ENCODE measurements at places on chromosomes 2 and 18.
A peak's percentile ranks its signal among the peaks of the same experiment; 100 is the strongest.

GRCh38 chr2:148013876-148014275 lies 6.7 kb downstream of the ORC4 start:
- DNase-seq: no peak

GRCh38 chr2:80711915-80712314 lies 407.4 kb upstream of the LRRTM1 start:
- DNase-seq: no peak

- DNase-seq: no peak
Measured at GRCh38 chr2:68716604-68717304, 17.9 kb upstream of the ARHGAP25 start.

DNA sequence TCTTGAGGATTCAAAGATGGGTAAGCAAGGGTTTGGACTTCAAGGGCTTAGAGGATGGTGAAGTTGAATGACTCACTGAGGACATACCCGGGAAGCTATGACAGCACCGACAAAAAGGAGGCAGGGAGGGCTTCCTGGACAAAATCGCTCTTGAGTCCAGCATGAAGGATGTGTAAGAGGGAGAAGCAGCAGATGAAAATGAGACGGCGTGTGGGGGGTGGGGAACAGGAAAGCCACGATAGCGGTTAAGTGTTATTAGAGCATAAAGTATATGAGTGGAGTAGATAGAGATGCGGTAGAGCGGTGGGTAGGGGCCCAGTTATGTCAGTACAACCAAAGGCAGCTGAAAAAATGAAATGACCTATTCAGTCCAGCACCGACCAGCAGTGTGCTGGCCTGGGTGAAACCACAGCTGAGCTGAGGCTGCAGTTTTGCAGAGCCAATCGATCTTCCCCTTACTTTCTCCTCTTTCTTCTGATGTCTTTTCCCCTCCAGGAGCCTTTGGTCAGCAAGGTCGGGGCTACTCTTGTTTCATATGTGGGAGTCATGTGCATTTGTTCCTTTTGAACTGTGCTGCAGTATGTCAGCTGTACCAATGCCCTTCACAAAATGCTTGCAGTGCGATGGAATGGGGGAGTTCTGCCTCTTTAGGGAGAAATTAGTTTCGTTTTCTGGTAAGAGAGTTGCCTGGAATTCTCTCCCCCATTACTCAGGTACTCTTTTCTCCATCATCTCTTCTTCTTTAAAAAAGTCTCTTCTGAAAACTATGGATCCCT lies 2.0 kb upstream of the THUMPD2 start:
- DNase-seq: no peak

- DNase-seq: no peak
Measured at GRCh38 chr2:233426619-233427342, 72.5 kb downstream of the DGKD start.

DNA sequence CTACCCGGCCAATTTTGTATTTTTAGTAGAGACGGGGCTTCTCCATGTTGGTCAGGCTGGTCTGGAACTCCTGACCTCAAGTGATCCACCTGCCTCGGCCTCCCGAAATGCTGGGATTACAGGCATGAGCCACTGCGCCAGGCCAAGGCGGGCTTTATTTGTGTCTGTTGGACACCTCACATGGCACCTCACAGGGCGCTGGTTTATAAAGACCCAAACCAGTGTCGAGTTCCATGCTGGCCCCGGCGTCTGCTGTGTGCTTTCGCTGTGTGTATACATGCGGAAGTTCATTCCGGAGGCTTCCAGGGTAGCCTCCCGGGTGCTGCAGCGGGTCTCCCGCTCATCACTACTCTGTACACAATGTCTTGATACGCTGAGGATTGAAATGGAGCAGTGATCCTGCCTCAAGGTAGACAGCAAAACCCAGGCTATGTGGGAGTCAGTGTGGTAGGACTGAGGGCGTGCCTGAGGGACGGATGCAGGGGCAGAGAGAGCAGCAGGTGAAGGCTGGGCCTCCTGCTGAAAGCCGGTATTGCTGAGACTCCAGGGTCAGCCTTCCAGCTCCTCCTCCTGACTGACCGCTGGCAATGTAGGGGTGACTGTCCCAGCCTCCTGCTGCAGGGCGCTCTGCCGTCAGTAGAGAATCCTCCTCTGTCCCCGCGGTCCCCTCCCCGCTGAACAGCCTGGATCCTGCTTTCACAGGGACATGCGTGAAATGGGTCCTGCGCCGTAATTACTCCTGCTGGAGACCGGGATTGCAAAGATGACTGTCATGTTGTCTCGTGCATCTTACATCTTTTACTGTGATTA lies 22.7 kb downstream of the LDLRAD4 start:
- DNase-seq: no peak

DNA sequence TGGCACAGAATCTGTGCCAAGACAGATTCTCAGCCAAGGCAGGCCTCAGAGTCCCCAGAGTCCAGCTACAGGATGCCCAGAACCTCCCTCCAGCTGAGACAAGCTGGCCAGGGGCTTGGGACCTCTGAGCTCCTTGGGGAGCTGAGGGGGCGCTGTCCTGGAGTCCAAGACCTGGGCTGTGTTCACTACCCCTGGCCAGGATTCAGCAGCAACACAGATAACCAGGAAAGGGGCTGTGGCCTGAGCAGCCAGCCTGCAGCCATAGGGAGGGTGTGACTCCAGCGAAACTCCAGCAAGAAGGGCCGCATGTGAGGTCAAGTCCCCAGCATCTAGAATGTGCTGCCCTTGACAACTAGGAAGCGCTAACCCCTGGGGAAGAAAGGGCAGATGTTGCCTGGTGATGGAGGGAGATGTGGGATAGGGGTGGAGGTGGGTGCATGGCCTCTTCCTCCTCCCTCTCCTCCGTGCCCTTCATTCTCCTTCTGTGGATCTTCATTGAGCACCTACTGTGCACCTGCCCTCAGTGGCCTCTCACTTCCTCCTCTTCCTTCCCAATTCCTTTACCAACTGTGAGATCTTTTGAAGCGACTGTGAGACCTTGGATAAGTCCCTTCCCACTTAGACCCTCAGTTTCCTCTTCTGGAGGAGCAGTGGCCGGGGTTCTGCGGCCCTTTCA lies 7.7 kb upstream of the ARID5A start:
- no peak for DNase-seq

- DNase-seq: no peak
Measured at GRCh38 chr2:26993768-26994167, 23.3 kb downstream of the MAPRE3 start.

GRCh38 chr2:111950236-111950635 lies 51.8 kb downstream of the MERTK start:
- no peak for DNase-seq

DNA sequence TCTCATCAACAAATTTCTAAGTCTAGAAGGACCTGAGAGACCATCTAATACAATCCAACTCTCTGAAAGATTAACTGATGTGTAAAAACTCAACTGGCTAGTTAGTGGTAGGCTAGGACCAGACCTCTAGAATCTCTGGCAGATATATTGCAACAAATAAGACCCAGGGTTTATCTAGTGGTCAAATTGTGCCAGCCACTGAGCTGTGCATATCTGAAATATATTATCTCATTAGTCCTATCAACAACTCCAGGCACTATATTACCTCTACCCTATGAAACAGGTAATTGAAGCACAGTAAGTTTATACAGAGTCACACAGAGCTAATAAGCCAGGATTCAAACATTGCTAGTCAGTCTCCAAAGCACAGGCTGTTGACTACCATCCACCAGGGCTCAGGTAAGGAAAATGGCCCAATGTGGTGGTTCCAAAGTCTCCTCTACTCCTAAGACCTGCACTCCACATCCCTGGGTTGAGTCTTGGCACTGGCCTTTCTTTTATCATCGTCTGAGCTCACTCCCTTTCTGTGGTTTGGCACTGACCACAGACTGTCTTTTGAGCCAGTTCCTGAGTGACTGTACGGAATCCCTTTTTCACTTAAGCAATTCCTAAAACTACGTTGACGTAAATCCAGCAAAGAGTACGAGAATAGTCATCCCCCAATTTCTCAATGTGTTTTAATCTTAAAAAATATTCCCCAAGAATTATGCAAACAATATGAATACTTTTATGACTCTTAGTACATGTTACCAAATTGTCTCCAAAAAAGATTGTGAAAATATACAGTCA lies 11.9 kb upstream of the PID1 start:
- no peak for DNase-seq

DNA sequence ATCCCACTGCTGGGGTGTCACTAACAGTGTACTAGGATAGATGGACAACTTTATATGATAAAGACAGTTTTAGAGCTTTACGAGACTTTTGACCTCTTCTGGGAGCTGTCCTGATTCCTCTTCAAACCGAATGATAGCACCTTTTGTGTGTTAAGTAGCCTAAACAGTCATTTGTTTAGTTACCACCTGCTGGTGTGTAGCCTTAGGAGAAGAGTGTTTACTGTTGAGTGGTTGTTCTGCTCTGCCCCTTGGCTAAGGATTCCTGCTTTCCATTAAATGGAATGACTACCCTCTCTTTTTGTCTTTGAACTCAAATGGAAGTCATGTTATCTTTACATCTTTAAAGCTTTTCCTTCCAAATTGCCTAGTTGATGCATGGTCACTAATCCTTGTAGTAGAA lies 28.0 kb upstream of the MGAT5 start:
- no peak for DNase-seq

- no peak for DNase-seq
Measured at GRCh38 chr18:4870177-4870773, 326.8 kb downstream of the AKAIN1 start.

GRCh38 chr2:165251366-165251765 lies 12.2 kb downstream of the SCN2A start:
- no peak for DNase-seq

- no peak for DNase-seq
Measured at GRCh38 chr18:10121786-10122515, 208.1 kb downstream of the VAPA start.

- DNase-seq: peak; percentile 53
Measured at GRCh38 chr18:77063260-77063659, 69.3 kb downstream of the MBP start.

GRCh38 chr2:45964223-45964841 lies 312.9 kb downstream of the PRKCE start:
- no peak for DNase-seq

DNA sequence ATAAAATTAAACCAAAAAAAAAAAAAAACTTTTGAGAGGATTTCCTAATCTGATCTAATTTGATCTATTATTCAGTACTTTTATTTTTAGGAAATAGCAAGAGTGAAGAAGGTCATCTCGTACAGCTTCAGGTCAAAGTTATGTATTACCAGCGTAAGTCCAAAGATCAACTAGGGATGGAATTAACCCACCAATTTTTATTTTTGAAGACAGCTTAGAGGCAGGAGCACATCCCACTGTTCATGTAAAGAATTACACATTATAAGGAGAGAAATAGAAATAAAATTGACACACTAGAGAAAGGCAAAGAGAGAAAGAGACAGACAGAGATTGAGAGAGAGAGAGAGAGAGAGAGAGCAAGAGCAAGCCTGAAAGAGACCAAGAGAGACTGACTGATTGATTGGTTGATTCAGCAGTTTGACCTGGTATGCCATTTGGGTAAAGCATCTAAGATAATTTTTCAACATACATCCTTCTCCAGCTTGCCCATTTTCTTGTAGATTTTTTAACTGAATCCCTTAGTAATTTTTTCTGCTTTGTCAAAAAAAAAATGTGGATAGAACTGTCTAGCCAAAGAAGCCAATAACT lies 25.1 kb downstream of the DOCK10 start:
- DNase-seq: no peak

GRCh38 chr2:174217869-174218268 lies 30.5 kb downstream of the OLA1 start:
- DNase-seq: no peak

- DNase-seq: no peak
Measured at GRCh38 chr2:216916956-216917650, 57.2 kb upstream of the TNP1 start.

GRCh38 chr2:70523996-70524965 lies 29.3 kb downstream of the TGFA start:
- no peak for DNase-seq

GRCh38 chr2:64260093-64260803 lies 116.0 kb upstream of the PELI1 start:
- no peak for DNase-seq

GRCh38 chr2:200089756-200090109 lies 134.4 kb downstream of the MAIP1 start:
- DNase-seq: no peak

DNA sequence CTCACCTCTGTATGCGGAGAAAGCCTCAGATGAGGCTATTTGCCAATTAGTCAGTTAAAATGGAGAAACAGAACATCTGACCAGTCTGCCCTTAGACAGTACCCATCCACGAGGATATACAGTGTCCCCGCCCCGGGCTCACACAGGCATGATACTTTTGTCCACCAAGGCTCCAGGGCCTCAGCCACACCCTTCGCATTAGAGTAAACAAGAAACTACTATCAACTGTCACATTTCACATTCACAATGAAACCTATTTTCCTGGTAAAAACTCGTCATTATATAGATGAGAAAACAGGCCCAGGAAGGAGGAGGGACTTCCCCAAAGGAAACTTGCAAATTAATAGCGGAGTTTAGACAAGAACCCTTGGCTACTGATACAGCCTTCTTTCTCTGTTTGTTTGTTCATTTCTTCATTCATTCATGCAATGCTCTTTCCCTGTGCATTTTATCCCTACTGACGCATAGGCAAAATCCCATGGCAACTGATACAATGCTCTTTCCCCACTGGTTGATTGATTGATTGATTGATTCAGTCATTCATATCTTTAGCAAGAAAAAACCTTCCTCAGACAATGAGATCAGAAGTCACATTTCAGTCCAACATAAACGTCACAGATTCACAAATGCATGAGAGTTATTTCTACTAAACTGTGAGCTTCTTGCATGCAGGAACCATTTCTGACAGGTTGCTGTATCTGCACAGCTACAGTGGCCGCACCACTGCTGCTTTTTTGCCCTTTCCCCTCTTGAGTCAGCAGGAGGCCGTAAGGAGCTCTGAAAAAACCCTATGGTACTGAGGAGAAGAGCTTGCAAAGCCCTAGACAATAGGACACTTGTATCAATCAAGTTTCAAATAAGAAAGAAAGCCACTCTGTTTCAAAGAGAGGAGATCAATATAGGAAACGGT lies 777.1 kb downstream of the RNF144A start:
- no peak for DNase-seq

GRCh38 chr2:74007711-74008110 lies 23.0 kb downstream of the TET3 start:
- no peak for DNase-seq

DNA sequence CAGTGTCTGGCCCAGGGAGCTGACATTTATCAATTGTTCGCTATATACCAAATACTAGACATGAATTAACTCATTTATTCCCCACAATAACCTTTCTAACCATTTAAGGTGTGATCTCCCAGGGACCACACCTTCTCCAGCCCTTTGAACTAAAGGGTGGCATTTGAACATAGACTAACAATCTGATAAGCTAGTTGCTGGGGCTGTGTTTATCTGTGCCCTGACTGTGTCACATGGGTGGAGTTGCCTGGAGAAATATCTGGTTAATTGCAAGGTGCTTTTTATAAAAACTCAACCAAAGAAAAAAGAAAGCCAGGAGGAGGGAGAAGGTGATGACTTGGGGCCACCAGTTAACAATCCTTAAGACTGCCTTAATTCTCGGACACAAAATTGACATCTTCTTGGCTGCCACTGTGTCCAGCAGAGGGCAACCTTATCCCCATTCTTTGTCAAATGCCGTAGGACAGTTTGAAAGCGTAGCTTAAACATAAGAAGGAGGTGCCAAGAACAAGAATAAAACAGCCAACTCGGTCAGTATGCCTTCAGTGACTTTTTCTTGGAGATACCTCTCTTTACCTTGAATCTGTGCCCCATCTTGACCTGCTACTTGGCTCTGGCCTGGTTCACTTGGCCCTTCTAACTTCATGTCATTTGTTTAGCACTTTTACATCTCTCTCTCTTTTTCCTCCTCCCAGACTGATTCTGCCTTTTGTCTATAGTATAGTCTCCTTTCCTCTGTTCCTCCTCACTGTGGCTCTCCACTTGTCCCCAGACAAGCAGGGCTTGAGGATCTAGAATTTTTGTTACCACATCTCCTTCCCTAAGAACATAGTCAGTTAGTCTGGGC lies 183.4 kb downstream of the MYO3B start:
- peak; percentile 27 for DNase-seq
